ENCODE measurements at places on chromosomes 4 and X. TPM values are rescaled to one million over a fixed set of nuclear protein-coding genes. Genes with fewer than 3 reads are reported as not detected.

MAGEH1 gene
- total RNA-seq: 11.4 TPM

FOXR2 gene
- total RNA-seq: not detected

SSX4B gene
- not detected for total RNA-seq

S100G gene
- not detected for total RNA-seq

RHOH gene
- total RNA-seq: not detected

RNF212 gene
- 6.9 TPM for total RNA-seq

RPL10 gene
- 3,230 TPM for total RNA-seq

EPHA5 gene
- total RNA-seq: 50.2 TPM

CABS1 gene
- not detected for total RNA-seq

RAB39B gene
- total RNA-seq: 1.6 TPM

UGT2B17 gene
- not detected for total RNA-seq

NKX3-2 gene
- total RNA-seq: 1.9 TPM

TXK gene
- total RNA-seq: 0.25 TPM

DKK2 gene
- 0.82 TPM for total RNA-seq

SERTM2 gene
- not detected for total RNA-seq

APOOL gene
- total RNA-seq: 2.6 TPM

MAGEC3 gene
- not detected for total RNA-seq

HHIP gene
- 16.0 TPM for total RNA-seq

PPP1R2C gene
- not detected for total RNA-seq

FAM184B gene
- total RNA-seq: not detected

DCLK2 gene
- 4.5 TPM for total RNA-seq

TCEAL4 gene
- 100 TPM for total RNA-seq

UCP1 gene
- not detected for total RNA-seq

GAGE2A gene
- total RNA-seq: not detected

L1CAM gene
- 0.36 TPM for total RNA-seq

SLC25A43 gene
- 22.9 TPM for total RNA-seq

IL21 gene
- not detected for total RNA-seq

FGF2 gene
- total RNA-seq: 79.5 TPM

TGIF2LX gene
- total RNA-seq: not detected

TMPRSS11D gene
- 0.09 TPM for total RNA-seq

SLC16A2 gene
- 28.5 TPM for total RNA-seq

ENPP6 gene
- not detected for total RNA-seq

SHISA3 gene
- total RNA-seq: 6.0 TPM

HCFC1 gene
- total RNA-seq: 16.4 TPM

MAGEA4 gene
- not detected for total RNA-seq

MID2 gene
- 14.6 TPM for total RNA-seq

ATP2B3 gene
- total RNA-seq: not detected

TMPRSS11F gene
- total RNA-seq: not detected

ITIH6 gene
- total RNA-seq: not detected

NXF2 gene
- total RNA-seq: not detected

LNX1 gene
- 1.6 TPM for total RNA-seq

CXCL10 gene
- not detected for total RNA-seq

CENPVL2 gene
- total RNA-seq: 0.41 TPM

ARMCX1 gene
- 52.0 TPM for total RNA-seq

PRKG2 gene
- 7.9 TPM for total RNA-seq

MAGEA8 gene
- not detected for total RNA-seq

FAM9B gene
- not detected for total RNA-seq

UVSSA gene
- total RNA-seq: 32.2 TPM

DDX3X gene
- total RNA-seq: 209 TPM

NKRF gene
- total RNA-seq: 5.2 TPM

REPS2 gene
- 1.7 TPM for total RNA-seq

All from fibroblast of the aortic adventitia (primary cell).